ENCODE measurements at places on chromosomes 7 and 10. TPM values are rescaled to one million over a fixed set of nuclear protein-coding genes. Genes with fewer than 3 reads are reported as not detected.

DNA sequence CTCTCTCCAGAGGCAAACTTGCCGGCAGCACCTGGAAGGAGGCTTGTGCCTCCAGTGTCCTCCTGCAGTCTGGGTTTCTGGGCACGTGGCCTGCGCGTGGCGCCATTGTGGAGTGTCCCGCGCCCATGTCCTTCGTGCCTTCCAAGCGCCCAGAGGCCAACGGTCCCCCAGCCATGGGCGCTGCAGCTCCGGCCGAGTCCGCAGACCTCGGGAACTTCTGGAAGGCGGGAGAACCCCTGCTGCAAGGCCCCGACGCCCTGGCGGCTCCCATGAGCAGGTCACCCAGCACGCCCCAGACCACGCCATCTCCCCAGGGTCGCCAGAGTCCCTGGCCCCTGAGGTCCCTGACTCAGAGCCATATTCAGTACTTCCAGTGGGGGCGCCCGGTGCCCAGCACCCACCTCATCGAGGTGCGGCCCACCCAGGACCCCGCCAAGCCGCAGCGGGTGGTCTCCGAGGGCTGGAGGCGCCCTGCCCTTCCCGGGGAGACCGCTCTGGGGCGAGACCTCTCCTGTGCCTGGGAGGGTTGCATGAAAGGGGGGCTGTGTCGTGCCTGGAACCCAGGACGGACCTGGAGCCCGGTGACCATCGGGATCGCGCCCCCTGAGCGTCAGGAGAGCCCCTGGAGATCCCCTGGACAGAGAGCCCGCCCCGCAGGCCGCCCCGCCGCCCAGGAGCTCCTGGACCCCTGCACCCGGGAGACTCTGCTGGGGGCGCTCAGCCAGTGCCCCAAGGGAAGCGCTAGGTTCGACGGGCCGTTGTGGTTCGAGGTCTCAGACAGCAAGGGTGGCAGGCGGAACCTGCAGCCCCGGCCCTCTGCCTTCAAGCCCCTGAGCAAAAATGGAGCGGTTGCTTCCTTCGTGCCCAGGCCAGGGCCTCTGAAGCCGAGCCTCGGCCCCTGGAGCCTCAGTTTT, at the start of gene POM121L12:
Gene POM121L12, plus strand, starts transcription at position 135 of the 914 bp plus-strand sequence. Its CDS starts 39 bp downstream, at position 174.
- DNase-seq = no peak

GRCh38 chr10:44756216-44756615, 154.9 kb upstream of the TMEM72 start:
- peak; percentile 58 for DNase-seq

DNA sequence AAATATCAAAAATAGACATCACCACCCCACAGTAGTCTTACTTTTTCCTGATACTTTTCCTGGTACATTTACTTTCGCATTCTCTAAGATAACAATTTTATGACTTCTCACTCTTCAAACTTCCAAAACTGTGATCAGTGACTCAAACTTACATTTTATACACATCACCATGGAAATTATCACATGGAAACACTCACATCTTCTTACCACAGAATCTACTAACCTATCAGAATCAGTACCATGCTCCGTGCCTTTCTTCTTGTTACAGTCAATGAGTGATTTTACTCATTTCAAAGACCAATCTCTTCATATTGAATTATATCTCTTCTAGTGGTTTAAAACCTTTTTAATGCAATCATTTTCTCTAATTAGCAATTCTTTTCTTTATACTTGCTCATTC, 120.3 kb downstream of the PTEN start:
- no peak for DNase-seq

DNA sequence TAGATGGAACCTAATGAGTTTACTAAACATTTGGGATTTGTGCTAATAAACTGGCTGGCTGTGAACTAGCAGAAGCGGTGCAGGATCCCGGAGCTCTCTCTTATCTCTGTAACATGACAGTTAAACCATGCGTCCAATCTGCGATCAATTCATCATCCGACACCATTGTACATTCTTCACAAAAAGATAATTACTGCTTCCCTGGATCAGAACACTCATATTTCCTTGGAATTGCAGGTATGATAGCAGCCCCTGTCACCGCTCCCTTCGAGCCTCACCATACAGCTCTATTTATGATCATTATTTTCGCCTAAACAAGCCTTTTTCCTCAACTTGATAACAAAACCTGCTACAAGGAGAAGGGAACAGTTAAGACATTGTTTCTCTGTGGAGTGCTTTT, 18.5 kb downstream of the EBF3 start:
- DNase-seq = no peak

- peak; percentile 14 for DNase-seq
These were observed 8.1 kb downstream of the ADCY1 start for GRCh38 chr7:45582136-45582749.

Gene NUPR2
- 1.1 TPM for total RNA-seq

Gene TUBGCP2
- 40.0 TPM for total RNA-seq
